ENCODE measurements at places on chromosomes 2 and 18.

DNA sequence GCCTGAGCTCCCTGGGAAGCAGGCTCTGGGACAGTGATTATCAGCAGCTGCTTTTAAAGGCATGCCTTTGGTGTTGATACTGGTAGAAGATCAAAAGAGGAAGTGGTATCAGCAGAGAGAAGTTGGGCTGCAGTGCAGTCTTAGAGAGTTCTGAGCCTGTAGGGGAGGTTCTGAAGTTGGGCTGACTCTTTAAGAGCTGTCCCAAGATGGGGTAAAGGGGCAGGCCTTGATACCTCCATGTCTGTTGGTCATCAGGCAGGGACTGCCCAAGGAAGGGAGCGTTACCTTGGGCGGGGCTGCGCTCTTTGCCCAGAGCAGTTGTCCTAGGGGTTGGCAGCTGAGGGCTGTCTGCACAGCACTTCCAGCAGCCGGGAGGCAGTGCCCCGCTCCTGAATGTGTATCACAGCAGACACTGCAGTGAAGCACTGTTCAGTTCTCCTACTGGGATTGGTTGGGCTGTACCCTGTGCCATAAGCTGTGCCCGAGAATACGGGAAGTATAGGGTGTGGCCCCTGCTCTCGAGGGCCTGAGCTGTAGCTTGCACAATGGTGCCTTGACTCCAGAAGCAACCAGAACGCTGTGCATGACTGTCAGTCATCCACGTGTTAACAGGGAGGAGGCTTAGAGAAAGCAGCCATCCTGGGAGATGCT is 177.0 kb downstream of the CTIF start:
- DNase-seq, result no peak

- no peak for DNase-seq
Measured at GRCh38 chr2:76280686-76281085, 570.0 kb upstream of the GCFC2 start.

- no peak for DNase-seq
Measured at GRCh38 chr2:154914561-154914960, 216.1 kb downstream of the KCNJ3 start.

DNA sequence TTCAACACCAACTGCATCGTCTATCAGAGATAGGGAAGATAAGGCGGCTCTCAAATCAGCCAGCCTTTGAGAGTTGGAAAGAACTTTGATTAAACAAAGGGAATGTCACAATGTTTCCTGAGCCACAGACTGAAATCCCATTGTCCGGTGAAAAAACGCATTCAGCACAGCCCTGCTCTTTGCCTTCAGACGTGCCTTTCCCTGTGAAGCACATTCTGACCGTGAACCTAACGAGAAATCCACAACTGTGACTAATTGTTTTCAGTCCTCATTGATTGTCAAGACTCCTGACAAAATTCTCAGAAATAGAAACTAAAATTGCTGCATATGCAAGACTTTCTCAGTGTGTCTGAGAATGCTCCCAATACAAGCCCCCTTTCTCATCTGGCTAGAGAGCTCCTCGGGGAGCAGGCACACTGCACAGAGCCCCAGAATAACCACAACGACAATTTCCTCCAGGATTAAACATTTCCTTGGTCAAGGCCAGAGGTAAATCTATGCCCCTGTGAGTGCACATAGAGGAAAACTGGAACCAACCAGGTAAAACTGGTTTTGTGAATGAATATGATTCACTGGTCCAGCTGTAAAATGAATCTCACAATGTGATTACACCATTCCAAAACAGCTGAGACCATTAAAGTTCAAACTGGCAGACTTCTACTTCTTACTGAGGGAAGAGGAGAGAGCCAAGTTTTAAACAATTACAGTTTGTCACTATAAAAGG is 561.9 kb upstream of the ID2 start:
- no peak for DNase-seq

GRCh38 chr18:75408554-75409506 is 18.7 kb downstream of the SMIM21 start:
- DNase-seq, result no peak

GRCh38 chr2:38499548-38500282 is 103.0 kb downstream of the HNRNPLL start:
- DNase-seq, result no peak

DNA sequence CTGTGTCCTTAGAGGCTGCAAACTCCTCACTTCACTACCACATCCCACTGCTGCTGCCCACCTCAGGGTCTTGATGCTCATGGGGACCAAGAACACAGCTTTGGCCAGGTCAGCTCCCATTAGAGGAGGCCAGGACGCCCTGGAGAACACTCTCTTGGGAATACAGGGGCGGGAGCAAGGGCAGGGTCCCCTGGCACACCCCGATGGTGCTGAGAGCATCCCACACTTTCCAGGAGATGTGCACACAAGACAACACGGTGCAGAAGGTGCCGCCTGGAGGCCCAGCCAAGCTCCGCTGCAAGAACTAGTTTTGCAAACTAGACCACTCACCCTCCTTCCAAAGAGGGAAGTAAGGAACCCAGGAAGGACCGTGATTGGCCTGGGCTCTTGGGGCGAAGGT is 304.4 kb upstream of the SALL3 start:
- DNase-seq, result no peak

DNA sequence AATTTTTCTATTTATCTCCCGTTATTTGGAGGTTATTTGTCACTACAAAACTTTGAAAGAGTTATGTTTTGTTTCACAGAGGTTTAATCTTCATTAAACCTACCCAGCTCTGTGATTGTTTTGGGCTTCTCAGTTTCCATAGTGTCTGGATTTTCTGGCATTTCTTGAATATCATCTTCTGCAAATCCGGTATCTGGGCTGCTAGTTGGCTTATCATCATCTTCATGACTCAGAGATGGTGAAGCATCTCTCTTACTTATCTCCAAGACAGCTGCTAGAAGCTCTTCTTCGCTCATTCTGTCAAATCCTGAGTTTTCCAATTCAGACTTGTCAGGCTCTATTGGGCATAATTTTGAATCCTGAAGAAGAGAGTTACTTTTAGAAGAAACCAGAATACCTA is 55.6 kb downstream of the VIL1 start:
- DNase-seq, result no peak

- no peak for DNase-seq
Measured at GRCh38 chr2:195572895-195573683, 83.9 kb upstream of the SLC39A10 start.

DNA sequence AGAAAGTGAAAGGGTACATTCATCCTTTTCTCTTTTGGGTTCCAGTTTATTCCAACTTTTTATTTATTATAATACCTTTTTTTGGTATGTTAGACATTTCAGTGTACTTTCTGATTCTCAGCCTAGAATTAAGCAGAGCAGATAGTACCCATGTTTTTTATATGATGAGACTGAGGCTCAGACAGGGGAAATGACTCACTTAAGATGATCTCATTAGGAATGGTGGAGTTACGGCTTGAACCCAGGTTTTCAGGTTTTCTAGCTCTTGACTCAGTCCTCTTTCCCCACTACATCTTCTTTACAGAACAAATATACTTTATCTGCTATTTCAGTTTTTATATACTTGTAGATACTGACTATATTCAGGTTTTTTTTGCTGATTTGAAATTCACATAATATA is 51.7 kb upstream of the OTX1 start:
- no peak for DNase-seq

GRCh38 chr2:234355021-234355720 is 141.7 kb downstream of the ARL4C start:
- DNase-seq, result no peak

GRCh38 chr2:157174321-157174720 is 83.2 kb upstream of the GALNT5 start:
- no peak for DNase-seq

DNA sequence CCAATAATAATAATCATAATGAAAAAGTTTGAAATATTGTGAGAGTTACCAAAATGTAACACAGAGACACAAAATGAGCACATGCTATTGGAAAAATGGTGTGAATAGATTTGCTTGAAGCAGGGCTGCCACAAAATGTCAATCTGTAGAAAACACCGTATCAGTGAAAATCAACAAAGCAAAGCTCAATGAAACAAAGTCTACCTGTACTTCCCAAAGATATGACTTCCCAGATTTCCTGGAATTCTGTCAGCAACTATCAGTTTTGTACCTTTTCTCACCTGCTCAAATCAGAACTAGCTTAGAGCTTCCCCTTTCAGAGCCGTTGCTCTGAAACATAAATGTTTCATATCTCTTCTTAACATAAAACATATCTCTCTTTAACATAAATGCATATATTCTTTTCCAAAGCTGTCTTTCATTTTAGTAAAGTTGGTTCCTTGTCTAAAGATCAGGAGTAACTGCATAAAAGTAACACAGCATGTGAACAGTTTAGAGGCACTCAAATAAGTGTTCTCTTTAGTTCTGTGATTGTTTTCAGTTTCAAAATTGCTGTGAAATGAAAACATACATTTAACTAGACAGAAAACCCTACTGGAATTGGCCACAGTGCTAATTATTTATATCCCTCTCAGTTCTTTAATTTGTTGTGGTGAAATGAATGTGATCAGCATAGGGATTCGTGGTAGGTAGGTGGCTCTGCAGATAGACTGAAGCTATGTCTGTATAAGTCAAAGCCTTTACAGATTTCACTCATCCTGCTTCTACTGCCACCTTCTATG is 262.5 kb downstream of the KCNJ3 start:
- no peak for DNase-seq

- no peak for DNase-seq
Measured at GRCh38 chr2:64751286-64752260, 97.9 kb upstream of the SERTAD2 start.

DNA sequence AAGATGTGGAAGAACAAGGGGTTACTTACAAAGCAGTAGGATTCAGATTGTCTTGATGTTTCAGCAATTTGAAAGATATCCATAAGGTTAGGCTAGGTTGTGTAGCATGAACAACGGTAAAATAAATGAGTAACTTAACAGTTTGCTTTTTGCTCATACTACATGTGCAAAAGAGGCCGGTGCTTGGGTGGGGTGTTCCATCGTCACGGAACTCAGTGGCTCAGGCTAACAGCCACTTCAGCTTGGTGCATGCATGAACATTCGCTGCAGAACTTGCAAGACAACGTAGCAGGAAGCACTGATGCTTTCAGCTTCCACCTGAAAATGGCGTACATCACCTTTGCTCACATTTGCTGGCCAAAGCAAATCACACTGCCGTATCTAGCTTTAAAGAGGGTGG is 407.3 kb upstream of the CDH20 start:
- DNase-seq, result no peak

GRCh38 chr2:135409436-135409835 is 121.6 kb downstream of the ZRANB3 start:
- DNase-seq, result no peak

- DNase-seq, result no peak
Measured at GRCh38 chr2:60045456-60045855, 508.0 kb downstream of the BCL11A start.

GRCh38 chr2:136645236-136645828 is 120.0 kb upstream of the THSD7B start:
- DNase-seq, result no peak

DNA sequence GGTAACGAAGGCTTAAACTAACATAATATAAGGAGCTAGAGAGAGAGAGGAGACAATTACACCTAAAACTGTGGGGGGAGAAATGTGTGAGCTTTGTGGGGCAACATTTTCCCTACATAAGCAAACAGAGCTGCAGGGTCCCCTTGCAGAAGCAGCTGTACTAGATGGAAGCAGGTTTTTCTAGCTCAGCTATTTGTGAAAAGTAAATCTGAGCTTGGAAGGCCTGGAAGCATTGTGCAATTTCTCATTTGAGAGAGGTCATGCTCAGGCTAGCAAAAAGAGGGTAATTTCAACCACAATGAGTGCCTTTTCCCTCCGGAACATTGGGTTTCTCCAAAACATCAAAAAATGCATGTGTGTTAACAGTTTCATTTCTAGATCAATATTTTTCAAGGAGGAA is 130.0 kb downstream of the ARL4C start:
- DNase-seq, result no peak
